ENCODE measurements at places on chromosomes 12 and 14.

- no peaks in the 10 kb centered on the region for H3K4me1 ChIP-seq
- H3K36me3 ChIP-seq: no peaks in the 10 kb centered on the region
- no peak overlapping the region for H3K27ac ChIP-seq
- DNase-seq: no peak
- no peak overlapping the region for H3K4me3 ChIP-seq
Measured at GRCh38 chr14:96479435-96480146, 22.6 kb upstream of the PAPOLA start.

DNA sequence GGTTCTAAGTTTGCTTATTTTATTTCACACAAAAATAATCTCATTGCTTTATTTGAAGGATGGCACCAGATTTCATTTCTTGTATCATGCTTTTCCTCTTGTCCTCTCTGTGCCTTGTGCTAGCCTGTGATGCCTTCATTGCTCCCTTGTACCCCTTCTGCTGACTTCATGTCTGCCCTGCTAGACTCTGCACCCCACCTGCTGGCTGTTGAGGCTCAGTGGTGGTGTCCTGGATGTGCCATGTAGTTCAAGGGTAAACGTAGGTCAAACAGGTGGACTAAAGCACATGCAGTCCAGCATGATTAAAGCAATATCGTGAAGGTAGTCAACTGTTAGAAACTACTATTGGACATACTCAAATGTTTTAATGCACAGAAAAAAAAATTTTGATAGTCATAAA is 21.6 kb downstream of the MRPS35 start:
- H3K27ac ChIP-seq: no peak overlapping the region
- no peaks in the 10 kb centered on the region for H3K4me1 ChIP-seq
- H3K36me3 ChIP-seq: peaks cover 9% of the 10 kb centered on the region
- H3K27me3 ChIP-seq: no peaks in the 10 kb centered on the region
- H3K4me3 ChIP-seq: no peak overlapping the region
- no peak for DNase-seq

- no peaks in the 10 kb centered on the region for H3K36me3 ChIP-seq
- H3K27me3 ChIP-seq: no peaks in the 10 kb centered on the region
- no peaks in the 10 kb centered on the region for H3K4me1 ChIP-seq
- DNase-seq: no peak
Measured at GRCh38 chr12:99901181-99901580, 83.6 kb downstream of the ANKS1B start.

DNA sequence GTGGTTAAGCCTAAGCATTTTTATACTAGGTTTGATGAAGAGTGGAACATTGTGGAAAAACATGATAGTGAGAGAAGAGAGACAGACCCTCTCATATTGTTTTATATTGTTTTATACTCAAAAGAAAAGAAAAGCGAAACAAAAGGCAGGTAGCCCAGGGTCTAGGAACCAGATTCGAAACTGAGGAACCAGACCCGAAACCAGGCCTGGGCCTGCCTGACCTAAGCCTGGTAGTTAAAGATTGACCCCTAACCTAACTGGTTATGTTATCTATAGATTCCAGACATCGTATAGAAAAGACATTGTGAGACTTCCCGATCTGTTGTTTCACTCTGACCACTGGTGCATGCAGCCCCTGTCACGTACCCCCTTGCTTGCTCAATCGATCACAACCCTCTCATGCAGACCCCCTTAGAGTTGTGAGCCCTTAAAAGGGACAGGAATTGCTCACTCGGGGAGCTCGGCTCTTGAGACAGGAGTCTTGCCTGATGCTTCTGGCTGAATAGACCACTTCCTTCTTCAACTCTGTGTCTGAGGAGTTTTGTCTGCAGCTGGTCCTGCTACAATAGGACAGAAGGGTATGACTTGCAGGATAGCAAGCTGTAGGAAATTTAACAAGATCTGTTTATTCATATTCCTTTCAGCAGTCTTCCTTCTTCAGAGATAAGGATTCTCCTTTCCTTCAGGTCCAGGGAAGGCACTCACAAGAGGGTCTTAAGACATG is 147.1 kb upstream of the PLEKHA5 start:
- H3K36me3 ChIP-seq: no peaks in the 10 kb centered on the region
- no peak for DNase-seq
- H3K27me3 ChIP-seq: no peaks in the 10 kb centered on the region
- no peak overlapping the region for H3K4me3 ChIP-seq

GRCh38 chr12:11678781-11679180 is 29.3 kb downstream of the ETV6 start:
- H3K36me3 ChIP-seq: no peaks in the 10 kb centered on the region
- no peak for DNase-seq
- H3K27me3 ChIP-seq: no peaks in the 10 kb centered on the region
- H3K4me3 ChIP-seq: no peak overlapping the region
- H3K4me1 ChIP-seq: no peaks in the 10 kb centered on the region

DNA sequence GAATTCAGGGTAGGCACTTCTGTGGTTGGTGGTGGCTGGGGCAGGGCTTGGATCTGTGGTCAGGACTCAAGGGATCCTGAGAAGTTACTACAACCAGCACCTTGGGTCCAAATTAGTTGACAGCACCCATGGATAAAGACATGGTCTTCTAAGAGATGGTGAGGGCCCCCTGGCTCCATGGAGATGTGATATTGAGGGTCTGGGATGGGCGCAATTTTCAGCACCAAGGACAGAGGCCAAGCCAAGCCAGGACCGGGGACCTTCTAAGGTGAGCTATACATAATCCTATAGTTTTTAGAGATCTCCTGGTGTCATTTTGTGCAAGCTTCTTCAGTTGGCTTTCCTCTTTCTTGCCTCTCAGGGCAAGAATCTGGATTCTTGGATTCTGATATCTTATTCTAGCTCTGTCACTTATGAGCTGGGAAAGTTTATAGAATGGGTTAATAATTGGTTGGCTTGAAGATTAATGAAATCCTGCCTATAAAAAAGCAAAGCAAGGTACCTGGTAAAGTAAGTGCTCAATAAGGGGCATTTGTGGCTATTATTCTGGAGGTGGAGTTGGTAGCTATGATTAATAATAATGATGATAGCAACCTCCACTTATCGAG is 130.1 kb upstream of the LHX5 start:
- DNase-seq: no peak
- no peaks in the 10 kb centered on the region for H3K4me1 ChIP-seq
- no peak overlapping the region for H3K27ac ChIP-seq
- H3K36me3 ChIP-seq: no peaks in the 10 kb centered on the region
- H3K4me3 ChIP-seq: no peak overlapping the region

- no peak overlapping the region for H3K27ac ChIP-seq
- H3K4me1 ChIP-seq: no peaks in the 10 kb centered on the region
- no peaks in the 10 kb centered on the region for H3K36me3 ChIP-seq
- H3K4me3 ChIP-seq: no peak overlapping the region
- H3K27me3 ChIP-seq: no peaks in the 10 kb centered on the region
- no peak for DNase-seq
Measured at GRCh38 chr14:73818821-73819220, 32.8 kb upstream of the PTGR2 start.

DNA sequence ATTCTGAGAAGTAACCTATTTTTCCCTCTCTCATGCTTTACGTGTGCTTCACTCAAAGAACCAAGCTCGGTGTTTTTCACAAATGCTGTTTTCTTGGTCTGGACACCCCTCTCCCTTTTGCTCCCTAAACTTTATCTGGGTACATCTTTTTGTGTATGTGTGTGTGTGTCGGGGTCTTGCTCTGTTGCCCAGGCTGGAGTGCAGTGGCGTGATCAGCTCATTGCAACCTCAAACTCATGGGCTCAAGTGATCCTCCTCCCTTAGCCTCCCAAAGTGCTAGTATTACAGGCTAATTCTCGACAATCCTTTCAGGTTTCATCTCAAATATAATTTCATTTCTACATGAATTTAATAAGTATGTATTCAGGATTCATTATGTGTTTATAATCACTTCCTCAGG is 83.2 kb downstream of the PEBP1 start:
- no peak overlapping the region for H3K4me3 ChIP-seq
- no peaks in the 10 kb centered on the region for H3K27me3 ChIP-seq
- no peaks in the 10 kb centered on the region for H3K4me1 ChIP-seq
- H3K27ac ChIP-seq: no peak overlapping the region

DNA sequence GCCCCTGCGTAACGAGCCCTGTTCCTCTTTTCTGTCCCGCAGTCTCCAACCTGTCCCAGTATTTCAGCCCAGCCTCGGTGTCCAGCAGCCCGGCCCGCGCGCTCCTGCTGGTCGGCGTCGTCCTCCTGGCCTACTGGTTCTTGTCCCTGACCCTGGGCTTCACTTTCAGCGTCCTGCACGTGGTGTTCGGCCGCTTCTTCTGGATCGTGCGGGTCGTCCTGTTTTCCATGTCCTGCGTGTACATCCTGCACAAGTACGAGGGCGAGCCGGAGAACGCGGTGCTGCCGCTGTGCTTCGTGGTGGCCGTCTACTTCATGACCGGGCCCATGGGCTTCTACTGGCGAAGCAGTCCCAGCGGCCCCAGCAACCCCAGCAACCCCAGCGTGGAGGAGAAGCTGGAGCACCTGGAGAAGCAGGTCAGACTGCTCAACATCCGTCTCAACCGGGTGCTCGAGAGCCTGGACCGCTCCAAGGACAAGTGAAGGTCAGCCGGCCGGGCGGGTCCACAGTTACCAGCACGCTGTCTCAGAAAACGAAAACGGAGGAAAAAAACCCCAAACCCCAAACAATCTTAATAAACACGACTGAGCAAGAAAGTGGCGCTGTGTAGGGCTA is 31.6 kb downstream of the BRI3BP start:
- no peak overlapping the region for H3K27ac ChIP-seq
- H3K4me3 ChIP-seq: no peak overlapping the region
- H3K27me3 ChIP-seq: no peaks in the 10 kb centered on the region
- no peaks in the 10 kb centered on the region for H3K4me1 ChIP-seq

DNA sequence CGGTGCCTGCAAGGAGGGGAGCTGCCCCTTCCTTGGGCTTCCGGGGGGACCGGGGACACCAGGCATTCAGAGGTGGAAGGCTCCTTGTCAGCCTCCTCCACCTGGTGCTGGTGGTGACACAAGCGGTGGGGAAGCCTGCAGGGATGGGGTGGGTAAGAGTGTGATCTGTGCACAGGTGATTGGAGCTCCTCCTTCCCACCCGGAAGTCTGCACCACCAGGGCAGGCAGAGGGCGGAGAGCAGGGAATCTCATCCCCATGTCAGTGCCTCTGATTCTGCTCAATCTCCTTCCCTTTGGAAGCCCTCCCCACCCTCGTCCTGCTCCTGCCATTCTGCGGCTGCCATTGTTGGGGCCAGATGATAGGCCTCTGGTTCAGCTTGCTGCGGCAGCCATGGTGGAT is 238.1 kb upstream of the CRY1 start:
- no peaks in the 10 kb centered on the region for H3K27me3 ChIP-seq
- DNase-seq: no peak
- no peak overlapping the region for H3K27ac ChIP-seq
- no peak overlapping the region for H3K4me3 ChIP-seq

DNA sequence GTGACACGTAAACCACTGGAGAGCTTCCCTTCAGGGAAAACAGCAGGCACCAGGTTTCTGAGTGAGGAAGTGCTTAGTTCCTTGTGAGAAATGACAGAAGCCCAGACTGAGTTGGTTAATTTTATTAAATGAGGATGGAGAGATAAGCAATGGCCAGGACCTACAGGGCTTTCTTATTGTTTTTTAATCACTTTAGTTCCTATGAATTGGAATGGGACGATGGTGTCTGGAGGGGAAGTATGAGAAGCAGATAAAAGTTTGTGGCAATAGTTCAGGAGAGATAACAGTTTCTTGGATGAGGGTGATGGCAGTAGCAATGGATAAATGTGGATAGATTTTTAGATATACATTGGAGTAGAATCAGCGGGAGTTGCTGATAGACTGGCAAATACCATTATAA is 86.5 kb upstream of the PTPRR start:
- H3K27ac ChIP-seq: no peak overlapping the region
- no peaks in the 10 kb centered on the region for H3K36me3 ChIP-seq
- DNase-seq: no peak
- H3K4me1 ChIP-seq: no peaks in the 10 kb centered on the region
- no peak overlapping the region for H3K4me3 ChIP-seq

DNA sequence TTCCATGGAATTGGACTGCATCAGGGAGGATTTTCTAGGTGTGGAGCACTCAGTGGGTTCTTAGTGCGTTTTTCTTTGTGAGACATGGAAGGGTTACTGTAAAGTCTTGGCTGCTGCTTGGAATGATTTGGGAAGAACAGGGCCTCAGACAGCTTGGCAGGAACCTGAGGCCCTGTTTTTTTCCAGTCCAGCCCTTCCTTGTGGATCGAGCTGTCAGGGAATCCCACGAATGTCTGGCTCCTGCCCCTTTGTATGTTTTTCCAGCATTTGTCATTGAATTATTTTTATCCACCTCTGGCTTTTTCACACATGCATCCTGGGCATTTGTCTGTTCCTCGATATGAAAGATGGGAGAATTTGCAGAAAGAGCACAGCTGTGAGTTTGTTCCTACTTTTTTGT is 158.5 kb downstream of the TGFB3 start:
- peak overlapping the region; percentile 48 for H3K27ac ChIP-seq
- no peak for DNase-seq
- no peaks in the 10 kb centered on the region for H3K4me1 ChIP-seq

- H3K36me3 ChIP-seq: no peaks in the 10 kb centered on the region
- no peaks in the 10 kb centered on the region for H3K27me3 ChIP-seq
- H3K4me1 ChIP-seq: no peaks in the 10 kb centered on the region
- H3K27ac ChIP-seq: peak overlapping the region; percentile 78
- no peak overlapping the region for H3K4me3 ChIP-seq
- DNase-seq: no peak
Measured at GRCh38 chr14:72864712-72865365, 29.1 kb downstream of the DPF3 start.

GRCh38 chr12:115450017-115450416 is 766.0 kb upstream of the TBX3 start:
- H3K4me3 ChIP-seq: no peak overlapping the region
- no peak for DNase-seq
- no peak overlapping the region for H3K27ac ChIP-seq
- H3K36me3 ChIP-seq: no peaks in the 10 kb centered on the region

DNA sequence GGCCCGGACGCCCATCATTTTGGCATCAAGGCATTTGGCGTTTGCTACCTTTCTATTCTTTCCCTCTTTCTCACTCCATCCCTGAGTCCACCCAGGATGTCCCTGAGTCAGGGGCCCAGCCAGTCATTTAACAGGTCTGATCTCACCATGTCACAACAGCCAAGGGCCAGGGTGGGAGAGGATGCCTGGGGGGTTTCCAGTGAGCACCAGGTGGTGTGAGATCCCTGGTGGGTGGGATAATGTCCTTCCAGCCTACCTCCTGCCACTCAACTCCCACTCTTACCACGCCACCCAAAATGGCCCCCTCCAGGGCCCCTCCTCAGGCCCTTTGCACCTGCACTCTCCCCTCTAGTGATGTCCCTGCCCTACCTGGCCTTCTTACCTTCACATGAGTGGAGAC is 310.8 kb downstream of the BCL11B start:
- no peaks in the 10 kb centered on the region for H3K36me3 ChIP-seq
- peak; percentile 44 for DNase-seq
- H3K4me3 ChIP-seq: no peak overlapping the region
- H3K27me3 ChIP-seq: no peaks in the 10 kb centered on the region

GRCh38 chr12:112836736-112837628 is 45.4 kb downstream of the RPH3A start:
- H3K4me1 ChIP-seq: no peaks in the 10 kb centered on the region
- DNase-seq: no peak
- no peak overlapping the region for H3K27ac ChIP-seq
- no peaks in the 10 kb centered on the region for H3K36me3 ChIP-seq
- H3K27me3 ChIP-seq: no peaks in the 10 kb centered on the region

Data from right atrium auricular region (tissue), 2 donors.